ENCODE measurements at places on chromosomes 5 and 9.
A peak's percentile ranks its signal among the peaks of the same experiment; 100 is the strongest.

- DNase-seq = peak; percentile 31
These were observed 495 bp downstream of the OSTF1 start for GRCh38 chr9:75088646-75089372.

DNA sequence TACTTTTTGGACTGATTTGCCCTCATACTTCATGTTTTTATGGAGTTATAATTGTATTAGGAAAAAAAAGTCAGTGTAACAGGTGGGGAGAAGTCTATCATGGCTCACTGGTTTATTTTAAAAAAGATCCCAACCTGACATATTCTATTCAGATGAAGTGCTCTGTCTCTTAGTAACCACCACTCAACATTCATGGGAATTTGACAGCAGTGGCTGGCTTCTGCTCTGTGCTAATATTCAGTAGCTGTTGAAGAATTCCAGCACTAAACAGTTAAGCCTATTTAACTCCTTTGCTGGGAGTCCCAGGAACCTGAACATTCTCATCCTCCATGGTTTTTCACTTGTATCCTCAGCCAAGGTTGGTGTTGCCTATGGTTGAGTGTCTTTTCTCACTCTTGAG, 23.1 kb downstream of the CMYA5 start:
- no peak for DNase-seq

GRCh38 chr9:131400627-131401026, 6.7 kb downstream of the PRRC2B start:
- no peak for DNase-seq

DNA sequence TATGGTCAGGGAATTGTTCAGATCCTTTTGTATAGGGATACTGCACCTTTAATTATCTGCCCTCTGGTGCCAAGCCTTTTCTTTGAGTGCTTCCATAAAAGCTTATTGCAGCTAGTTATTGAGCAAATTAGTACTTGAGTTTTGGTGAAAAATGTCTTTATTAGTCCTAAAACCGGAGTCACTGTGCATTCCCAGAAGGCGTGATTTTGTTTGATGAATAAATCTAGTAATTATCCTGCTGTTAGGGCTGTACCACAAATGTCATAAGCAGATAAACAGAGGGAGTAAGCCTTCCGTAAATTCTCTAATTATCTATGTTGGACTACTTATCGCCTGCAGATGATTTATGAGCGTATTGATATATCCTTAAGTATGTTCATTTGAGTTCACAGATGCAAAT, 620.7 kb upstream of the ARRDC3 start:
- DNase-seq = no peak

- no peak for DNase-seq
These were observed 91.5 kb upstream of the DNAH5 start for GRCh38 chr5:14035859-14036503.

GRCh38 chr9:86354818-86355309, 654 bp upstream of the TUT7 start:
- DNase-seq = no peak

GRCh38 chr5:120684213-120684612, 220.1 kb downstream of the PRR16 start:
- no peak for DNase-seq

GRCh38 chr5:178346607-178347334, 114.2 kb upstream of the PHYKPL start:
- peak; percentile 26 for DNase-seq

GRCh38 chr5:54021431-54022164, 288.8 kb downstream of the ARL15 start:
- DNase-seq = no peak

Data from amygdala (tissue), 56 donors.